ENCODE measurements at places on chromosomes 4 and X.

GRCh38 chr4:102518703-102519131 lies 17.6 kb downstream of the NFKB1 start:
- DNase-seq = no peak

- no peak for DNase-seq
Measured at GRCh38 chr4:153228512-153229140, 24.4 kb downstream of the TRIM2 start.

GRCh38 chr4:7865533-7865932 lies 74.1 kb downstream of the AFAP1 start:
- no peak for DNase-seq

GRCh38 chr4:129393976-129394375 lies 298.0 kb downstream of the C4orf33 start:
- no peak for DNase-seq

DNA sequence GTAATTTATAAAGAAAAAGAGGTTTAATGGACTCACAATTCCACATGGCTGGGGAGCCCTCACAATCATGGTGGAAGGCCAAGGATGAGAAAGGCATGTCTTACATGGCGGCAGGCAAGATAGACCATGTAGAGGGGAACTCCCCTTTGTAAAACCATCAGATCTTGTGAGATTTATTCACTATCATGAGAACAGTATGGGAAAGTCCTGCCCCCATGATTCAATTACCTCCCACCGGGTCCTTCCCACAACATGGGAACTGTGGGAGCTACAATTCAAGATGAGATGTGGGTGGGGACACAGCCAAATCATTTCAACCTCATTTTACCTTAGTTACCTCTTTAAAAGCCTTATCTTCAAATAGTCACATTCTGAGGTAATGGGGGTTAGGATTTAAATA lies 30.9 kb upstream of the ELOVL6 start:
- no peak for DNase-seq

- peak; percentile 69 for DNase-seq
Measured at GRCh38 chr4:28518561-28519165, 1658.0 kb downstream of the STIM2 start.

GRCh38 chrX:65536291-65536690 lies 1.7 kb upstream of the LAS1L start:
- no peak for DNase-seq

DNA sequence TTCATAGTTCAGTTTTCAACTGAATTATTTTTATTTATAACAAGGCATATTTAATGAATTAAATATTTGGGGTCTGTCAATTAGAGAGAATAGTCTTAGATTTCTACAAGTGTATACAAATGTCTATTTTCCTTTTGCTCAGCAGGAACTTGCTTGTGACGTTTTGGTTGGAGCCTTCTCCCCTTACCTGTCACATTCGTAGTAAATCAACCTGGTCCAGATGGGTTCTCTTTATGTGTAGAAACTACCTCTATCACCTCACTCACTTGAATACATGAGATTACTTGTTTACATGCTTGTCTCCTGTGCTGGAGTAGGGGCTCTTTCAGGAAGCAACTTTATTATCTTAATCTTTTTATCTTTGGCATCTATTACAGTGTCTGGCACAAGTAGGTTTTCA lies 938.3 kb upstream of the IGFBP7 start:
- DNase-seq = no peak

DNA sequence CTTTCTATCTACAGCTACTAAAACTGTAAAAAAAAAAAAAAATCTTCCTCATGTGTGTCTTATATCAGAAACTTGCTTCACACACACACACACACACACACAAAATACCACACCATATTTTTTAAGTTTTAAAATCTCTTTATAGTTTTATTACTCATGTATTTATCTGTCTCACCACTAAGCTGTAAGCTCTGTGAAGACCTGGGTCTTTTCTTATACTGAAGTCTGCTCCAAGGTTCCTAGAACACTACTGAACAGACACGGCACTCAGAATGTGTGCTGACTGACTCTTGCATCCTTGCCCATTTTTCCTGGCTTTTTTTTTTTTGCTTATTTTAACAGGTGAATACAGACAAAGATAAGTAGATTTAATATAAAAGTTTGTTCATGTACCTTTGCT lies 135.6 kb upstream of the CXXC4 start:
- no peak for DNase-seq

DNA sequence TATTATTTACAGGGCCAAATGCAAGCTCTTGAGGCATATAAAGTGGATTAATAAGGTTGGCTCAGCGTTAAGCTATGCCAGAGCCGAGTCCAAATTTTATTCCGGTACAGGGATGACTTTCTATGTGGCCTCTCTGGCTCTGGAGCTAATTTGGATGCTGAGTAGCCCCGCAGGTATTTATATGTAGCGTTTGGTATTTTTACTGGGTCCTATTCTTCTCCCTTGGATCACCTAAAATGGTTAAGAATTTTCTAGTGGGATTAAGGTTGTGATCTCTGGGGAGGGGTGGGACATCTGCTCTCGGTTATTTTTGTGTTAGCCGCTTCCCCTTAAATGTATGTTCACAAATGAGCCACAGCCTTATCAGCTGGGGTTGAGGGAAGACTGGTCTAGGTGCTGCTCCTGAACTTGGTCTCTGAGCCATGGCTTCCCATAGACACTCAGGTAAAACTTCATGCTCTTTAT lies 49.4 kb downstream of the FHL1 start:
- no peak for DNase-seq

GRCh38 chr4:125681240-125681639 lies 366.5 kb downstream of the FAT4 start:
- DNase-seq = no peak

- DNase-seq = peak; percentile 21
Measured at GRCh38 chrX:111114806-111115205, 18.8 kb downstream of the PAK3 start.

DNA sequence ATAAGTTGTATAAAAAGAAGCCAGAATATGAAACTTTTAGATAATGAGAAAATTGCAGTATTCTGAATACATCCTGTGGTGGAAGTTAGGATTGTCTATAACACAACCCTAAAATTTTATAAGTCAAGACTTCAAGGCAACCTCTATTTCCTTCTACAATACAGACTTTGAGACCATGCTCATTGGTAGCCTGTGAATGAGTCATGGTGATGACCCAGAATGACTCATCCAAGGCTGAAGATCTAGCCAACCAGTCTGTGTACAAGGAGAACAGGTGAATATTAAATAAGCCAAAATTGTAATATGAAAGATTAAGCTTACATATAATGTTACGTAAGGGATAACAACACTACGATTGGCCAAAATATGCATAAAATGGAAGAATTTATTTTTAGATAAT lies 475.9 kb upstream of the GALNT7 start:
- DNase-seq = peak; percentile 10

DNA sequence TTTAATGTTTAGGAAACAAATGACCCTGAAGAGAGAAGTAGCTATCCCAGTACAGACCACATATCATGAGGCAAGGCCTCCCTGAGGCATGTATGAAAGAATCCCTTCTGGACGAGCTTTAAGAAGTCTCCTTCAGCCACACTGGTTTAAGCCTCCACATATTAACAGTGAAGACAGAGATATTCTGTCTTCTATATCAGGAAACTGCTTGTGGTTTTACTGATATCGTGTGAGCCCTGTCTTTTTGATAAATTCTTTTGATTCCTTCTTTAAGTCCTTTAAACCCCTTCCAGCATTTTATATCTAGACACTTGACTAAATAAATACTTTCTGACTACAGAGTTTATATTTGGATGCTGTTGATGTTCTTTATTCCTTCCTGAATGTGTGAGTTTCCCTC lies 45.9 kb upstream of the GPC4 start:
- DNase-seq = no peak

DNA sequence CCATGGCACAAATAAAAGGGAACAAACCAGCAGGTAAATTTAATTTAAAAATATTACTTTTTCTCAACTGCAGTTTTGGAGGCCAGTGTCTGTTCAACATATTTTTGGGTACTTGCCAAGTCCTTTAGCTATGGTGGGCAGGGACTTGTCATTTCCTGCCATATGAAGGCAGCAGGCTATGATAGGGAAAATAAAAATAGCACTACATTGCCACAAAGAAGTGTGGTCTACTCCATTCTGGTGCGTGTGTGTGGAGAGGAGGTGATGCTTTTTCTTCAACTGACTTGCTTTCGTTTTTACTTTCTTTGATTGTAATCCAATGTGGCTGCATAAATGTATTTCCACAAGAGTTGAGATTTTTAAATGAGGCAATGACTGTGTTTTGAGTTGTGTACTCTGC lies 17.2 kb downstream of the GPR174 start:
- no peak for DNase-seq

DNA sequence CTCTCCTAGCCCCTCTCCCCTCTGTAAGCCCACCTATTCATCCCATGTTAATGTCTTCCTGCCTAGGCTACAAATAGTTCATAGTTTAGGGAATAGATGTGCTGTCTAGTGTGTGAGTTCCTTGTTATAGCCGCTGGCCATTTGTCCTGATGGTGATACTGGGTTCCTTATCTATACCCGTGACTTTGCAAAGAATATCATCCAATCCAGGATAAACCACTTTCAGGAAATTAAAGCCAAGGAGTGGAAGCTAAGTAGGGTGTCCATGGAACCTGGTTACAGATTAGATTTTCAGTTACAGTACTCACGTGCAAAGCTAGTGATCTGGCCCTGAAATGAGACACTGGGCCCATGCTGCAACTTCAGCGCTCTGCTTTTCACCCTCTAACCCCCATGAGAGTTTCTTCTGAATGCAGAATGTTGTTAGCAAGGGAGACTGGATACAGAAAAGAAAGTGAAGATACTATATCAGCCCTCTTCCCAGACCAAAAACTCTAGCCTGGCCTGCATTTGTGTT lies 111.4 kb downstream of the TMEM164 start:
- no peak for DNase-seq

DNA sequence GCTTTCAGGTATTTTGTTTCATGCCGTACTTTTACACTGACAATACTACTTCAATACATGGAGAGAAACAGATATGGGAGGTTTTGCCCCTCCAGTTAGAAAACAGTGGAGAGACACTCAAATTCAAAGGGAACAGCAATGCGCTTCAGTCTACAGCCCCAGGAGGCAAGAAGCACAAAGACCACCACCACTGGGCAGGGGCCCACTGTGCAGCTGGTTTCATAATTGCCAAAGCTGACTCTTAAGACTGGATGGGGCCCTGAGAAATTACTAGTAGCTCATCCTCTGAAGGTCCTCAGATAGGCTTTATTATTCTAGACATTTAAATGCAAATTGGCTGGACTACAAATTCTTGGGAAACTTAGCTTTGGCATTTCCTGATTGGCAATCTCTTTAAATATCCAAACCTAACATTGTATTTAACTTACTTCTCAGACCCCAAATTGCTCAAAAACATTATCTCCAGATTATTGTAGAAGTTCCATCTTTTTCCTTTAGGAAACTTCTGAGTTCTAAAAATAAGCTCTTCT lies 85.9 kb upstream of the GPR34 start:
- DNase-seq = no peak

GRCh38 chr4:116724249-116724648 lies 361.1 kb downstream of the TRAM1L1 start:
- DNase-seq = no peak

DNA sequence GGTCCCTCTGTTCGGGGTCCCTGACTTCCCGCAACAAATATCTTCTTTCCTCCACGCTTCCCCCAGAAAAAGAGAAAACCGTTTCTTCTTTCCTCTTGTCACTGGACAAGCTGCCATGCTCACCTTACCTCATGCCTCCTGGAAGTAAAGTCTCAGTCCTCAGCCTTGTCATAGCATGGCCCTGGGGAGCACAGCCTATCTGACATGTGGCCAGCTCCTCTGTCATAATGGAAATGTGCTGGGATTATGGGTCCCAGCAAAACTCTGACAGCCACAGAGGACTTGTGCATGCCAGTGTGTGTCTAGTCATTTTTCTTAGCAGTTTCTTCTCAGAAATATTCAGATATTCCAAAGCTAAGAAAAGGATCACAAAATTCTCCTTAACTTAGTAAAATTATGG lies 122.4 kb downstream of the AASDH start:
- no peak for DNase-seq

- DNase-seq = no peak
Measured at GRCh38 chrX:41241962-41242361, 92.0 kb upstream of the DDX3X start.

DNA sequence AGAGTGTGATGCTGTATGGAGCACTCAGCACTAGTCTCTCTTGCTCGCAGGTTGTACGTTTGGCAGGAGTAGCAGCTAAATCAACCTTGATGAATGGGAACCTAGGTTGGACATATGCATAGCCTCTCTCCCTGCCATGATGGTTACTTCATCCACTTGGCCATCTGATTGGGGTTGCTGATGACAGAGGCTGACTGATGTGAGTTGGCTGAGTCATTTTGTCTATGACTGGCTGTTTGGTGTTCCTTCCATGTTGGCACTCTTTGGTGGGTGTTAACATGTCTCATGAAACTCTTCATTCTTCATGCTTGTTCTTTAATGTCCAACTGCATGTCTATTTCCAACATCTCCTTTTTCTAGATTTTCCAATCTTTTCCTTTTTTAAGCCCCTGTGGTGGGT lies 31.6 kb upstream of the SPARCL1 start:
- no peak for DNase-seq

GRCh38 chr4:4480685-4481398 lies 61.0 kb downstream of the STX18 start:
- DNase-seq = peak; percentile 19

- peak; percentile 82 for DNase-seq
Measured at GRCh38 chrX:19739683-19740082, 147.7 kb downstream of the SH3KBP1 start.

GRCh38 chr4:164872481-164872880 lies 4.5 kb upstream of the APELA start:
- DNase-seq = no peak

- no peak for DNase-seq
Measured at GRCh38 chr4:114595207-114595606, 3.4 kb upstream of the UGT8 start.

GRCh38 chrX:16778545-16778944 lies 7.7 kb upstream of the TXLNG start:
- DNase-seq = no peak

DNA sequence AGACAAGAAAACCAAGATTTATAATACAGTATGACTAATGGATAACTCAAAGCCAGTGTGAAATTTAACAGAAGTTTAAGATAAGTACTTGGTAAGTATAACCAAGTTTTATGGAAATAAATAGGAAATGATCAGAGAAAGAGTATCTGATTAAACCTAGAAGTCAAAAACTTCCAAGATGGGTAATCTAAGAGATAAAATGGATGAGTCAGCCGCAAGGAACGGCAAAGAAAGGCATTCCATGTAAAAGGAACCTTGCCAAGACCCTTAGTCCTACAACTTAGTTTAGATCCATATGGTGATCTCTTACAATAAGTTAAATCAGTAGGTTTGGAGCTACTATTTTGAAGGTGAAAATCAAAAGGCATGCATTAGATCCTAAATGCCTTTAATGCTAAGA lies 34.8 kb downstream of the LIN54 start:
- peak; percentile 63 for DNase-seq

- no peak for DNase-seq
Measured at GRCh38 chr4:34245276-34245675, 1999.0 kb downstream of the ARAP2 start.

GRCh38 chr4:26179316-26179760 lies 141.5 kb upstream of the RBPJ start:
- DNase-seq = no peak

- DNase-seq = peak; percentile 16
Measured at GRCh38 chr4:158710814-158711213, 12.4 kb downstream of the PPID start.

- DNase-seq = peak; percentile 73
Measured at GRCh38 chr4:61511716-61512488, 311.8 kb downstream of the ADGRL3 start.

- peak; percentile 84 for DNase-seq
Measured at GRCh38 chr4:103137446-103137827, 37.8 kb upstream of the BDH2 start.

GRCh38 chr4:40516651-40517050 lies 113.0 kb downstream of the RBM47 start:
- DNase-seq = no peak

All from ELR (cell line).